ENCODE measurements at places on chromosomes 7 and 10. TPM values are rescaled to one million over a fixed set of nuclear protein-coding genes. Genes with fewer than 3 reads are reported as not detected.
A peak's percentile ranks its signal among the peaks of the same experiment; 100 is the strongest.

CYP3A5 gene
- total RNA-seq, result not detected

PIP gene
- total RNA-seq, result not detected

GIMAP8 gene
- total RNA-seq, result not detected

GNAI1 gene
- total RNA-seq, result 29.5 TPM

SOSTDC1 gene
- total RNA-seq, result 0.55 TPM

EPHA1 gene
- 133 TPM for total RNA-seq

DNA sequence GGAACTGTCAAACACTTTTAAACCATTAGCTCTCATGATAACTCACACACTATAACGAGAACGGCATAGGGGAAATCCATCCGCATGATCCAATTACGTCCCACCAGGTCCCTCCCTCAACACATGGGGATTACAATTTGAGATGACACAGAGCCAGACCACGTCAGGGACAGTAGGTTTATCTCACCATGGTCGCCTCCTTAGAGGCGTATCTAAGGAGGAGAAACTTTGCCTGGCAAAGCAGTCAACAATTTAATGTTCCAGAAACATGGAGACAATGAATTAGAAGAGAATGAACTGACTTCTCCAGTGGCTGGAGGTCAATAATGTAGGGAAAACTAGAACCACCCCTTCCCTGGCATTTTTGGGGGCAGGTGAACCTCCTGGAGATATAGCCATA is 488.4 kb upstream of the AUTS2 start:
- peaks cover 19% of the 10 kb centered on the region for H3K4me1 ChIP-seq
- H3K27ac ChIP-seq, result no peak overlapping the region
- DNase-seq, result no peak
- no peaks in the 10 kb centered on the region for H3K36me3 ChIP-seq

DNA sequence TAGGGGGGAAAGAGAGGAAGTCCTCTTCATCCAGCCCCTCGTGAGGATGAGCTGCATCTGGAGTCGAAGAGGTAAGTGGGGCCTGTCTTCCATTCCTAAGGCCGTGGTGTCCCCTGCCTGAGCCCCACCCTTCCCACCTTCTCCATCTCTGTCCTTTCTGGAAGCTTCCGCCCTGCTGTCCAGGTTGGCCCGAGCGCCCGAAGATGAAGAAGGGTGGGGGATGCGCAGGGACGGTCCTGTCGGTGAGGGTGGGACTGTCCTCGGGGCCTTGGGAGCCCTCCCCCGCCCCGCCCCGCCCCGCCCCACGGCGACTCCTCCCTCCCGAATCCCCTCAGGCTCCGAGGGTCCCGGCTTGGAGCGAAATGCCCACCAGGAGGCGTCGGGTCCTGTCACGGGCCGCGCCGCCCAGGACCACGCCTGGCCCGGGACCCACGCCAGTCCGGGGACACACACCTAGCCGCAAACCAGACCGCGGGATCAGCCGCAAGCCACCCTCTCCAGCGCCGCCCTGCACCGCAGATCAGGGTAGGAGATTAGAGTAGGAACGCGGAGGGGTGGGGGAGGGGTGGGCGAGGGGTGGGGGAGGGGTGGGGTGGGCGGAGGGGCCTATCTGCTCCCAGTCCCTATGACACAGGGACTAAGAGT is 15.3 kb downstream of the GPRIN2 start:
- no peaks in the 10 kb centered on the region for H3K36me3 ChIP-seq
- DNase-seq, result no peak
- no peak overlapping the region for H3K27ac ChIP-seq
- H3K4me1 ChIP-seq, result peaks cover 16% of the 10 kb centered on the region
- H3K27me3 ChIP-seq, result peaks cover 6% of the 10 kb centered on the region

DNA sequence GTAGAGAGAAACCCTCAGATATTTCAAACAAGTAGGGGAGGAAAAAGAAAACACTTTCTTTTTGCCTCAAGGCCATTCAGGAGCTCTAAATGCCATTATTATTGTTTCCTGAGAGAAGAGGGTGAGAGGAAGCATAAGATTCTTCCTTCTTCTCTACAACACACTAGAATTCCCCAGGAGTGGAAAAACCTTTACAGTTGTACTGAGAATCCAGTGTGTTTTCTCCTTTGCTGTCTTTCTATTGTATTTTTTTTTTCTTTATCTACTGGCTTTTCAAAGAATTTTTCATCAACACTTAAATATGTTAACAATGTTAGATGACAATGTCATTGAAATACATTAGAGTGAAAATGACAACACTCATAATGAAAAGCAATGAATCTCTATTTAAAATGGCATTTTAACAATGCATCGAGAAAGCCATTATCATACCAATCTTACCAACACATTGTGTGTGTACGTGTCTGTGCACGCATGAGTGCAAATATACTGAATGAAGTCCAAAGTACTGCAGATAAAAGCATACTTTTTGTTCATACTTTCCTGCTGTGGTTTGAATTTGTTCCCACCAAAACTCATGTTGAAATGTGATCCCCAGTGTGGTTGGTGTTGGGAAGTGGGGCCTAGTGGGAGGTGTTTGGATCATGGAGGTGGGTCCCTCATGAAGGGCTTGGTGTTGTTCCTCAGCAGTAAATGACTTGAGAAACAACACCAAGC is 24.2 kb upstream of the MACC1 start:
- H3K4me1 ChIP-seq, result no peaks in the 10 kb centered on the region
- no peak overlapping the region for H3K27ac ChIP-seq
- no peak overlapping the region for H3K4me3 ChIP-seq
- no peak for DNase-seq

DNA sequence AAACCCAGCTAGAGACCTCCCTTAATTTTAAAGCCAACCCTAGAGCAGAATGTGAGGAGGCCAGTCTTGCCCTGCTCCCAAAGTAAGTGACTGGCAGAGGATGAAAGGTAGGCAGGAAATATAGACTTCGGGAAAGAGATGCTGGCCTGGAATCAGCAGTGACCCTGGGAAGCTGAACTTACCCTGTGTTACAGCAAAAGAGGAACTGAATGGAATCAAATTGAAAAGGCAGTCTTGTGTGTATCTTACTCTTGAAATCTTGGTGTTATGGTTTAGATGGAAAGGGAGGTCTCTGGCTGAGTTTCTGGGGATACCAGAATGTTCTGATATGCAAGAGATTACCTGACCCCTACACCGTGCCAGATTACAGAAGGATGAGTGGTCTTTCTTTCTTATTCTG is 7.9 kb upstream of the CFAP43 start:
- no peak for DNase-seq
- no peaks in the 10 kb centered on the region for H3K4me1 ChIP-seq
- H3K4me3 ChIP-seq, result no peak overlapping the region
- no peaks in the 10 kb centered on the region for H3K36me3 ChIP-seq

DNA sequence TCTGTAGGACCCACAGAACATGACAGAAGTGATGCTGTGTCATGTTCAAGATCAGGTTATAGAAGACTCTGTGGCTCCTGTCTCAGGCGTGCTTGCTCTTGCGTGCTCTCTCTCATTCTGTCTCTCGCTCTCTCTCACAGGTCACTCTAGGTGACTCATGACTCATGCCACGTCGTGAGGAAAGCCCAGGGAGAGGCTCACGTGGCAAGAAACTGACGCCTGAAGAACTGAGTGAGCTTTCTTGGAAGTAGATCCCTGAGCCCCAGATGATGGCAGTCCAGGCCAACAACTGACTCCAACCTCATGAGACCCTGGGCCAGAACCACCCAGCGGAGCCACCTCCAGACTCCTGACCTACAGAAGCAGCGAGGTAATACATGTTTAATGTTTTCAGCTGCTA is 103.3 kb downstream of the DNMBP start:
- DNase-seq, result no peak
- no peaks in the 10 kb centered on the region for H3K27me3 ChIP-seq
- H3K36me3 ChIP-seq, result peaks cover 47% of the 10 kb centered on the region
- H3K27ac ChIP-seq, result no peak overlapping the region
- no peaks in the 10 kb centered on the region for H3K4me1 ChIP-seq

DNA sequence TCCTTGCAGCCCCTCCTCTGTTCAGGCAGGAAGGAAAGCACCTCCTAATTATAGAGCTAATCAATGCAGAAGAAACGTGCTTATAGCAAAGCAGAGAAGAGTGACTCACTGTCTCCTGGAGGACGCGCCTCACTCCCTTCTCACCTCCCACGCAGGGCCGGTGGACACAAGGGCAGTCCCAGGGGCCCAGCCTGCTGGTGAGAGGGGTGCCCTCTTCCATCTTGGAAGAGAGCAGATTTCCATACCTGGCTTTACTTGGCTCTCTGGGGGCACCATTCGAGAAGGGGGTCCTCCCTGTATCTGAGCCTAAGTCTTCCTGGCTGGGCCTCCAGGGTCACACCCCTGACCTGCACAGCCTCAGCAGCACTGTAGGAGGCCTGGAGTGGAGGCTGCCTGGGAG is 55.8 kb downstream of the RASGEF1A start:
- H3K36me3 ChIP-seq, result no peaks in the 10 kb centered on the region
- no peak for DNase-seq

DNA sequence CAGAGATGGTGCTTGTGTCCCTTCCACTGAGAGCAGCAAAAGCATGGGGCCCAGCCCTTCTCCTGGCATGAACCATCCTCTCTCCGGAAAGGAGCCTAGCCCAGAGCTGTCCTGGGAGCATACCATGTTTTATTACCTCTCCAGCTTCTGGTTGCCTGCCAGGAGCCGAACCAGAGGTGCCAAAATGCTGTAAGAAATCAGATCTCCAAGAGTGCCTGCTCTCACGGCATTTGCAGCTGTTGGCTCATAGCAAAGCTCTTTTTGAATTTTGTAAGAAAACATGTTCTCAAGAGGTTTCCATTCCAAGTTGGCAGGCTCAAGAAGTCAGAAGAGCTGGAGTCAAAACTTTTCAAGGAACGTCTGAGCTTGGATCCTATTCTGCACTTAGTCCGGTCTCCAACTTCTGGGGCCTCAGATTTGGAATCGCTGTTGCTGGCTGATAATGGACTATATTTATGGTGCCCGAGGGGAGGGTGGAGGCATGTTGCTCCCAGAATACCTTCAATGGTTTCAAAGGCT is 211.7 kb upstream of the MKI67 start:
- no peaks in the 10 kb centered on the region for H3K4me1 ChIP-seq
- DNase-seq, result no peak
- H3K4me3 ChIP-seq, result no peak overlapping the region
- H3K27ac ChIP-seq, result no peak overlapping the region
- H3K36me3 ChIP-seq, result no peaks in the 10 kb centered on the region

GRCh38 chr7:107442678-107443077 is 27.2 kb upstream of the GPR22 start:
- no peak overlapping the region for H3K27ac ChIP-seq
- no peaks in the 10 kb centered on the region for H3K36me3 ChIP-seq
- H3K27me3 ChIP-seq, result no peaks in the 10 kb centered on the region
- no peak for DNase-seq
- H3K4me1 ChIP-seq, result no peaks in the 10 kb centered on the region

- peaks cover 30% of the 10 kb centered on the region for H3K27me3 ChIP-seq
- H3K4me3 ChIP-seq, result peak overlapping the region; percentile 71
- H3K36me3 ChIP-seq, result no peaks in the 10 kb centered on the region
- no peak overlapping the region for H3K27ac ChIP-seq
- H3K4me1 ChIP-seq, result peaks cover 18% of the 10 kb centered on the region
- no peak for DNase-seq
These were observed 425 bp downstream of the TLL2 start for GRCh38 chr10:96513305-96513697.

- no peak overlapping the region for H3K4me3 ChIP-seq
- H3K27ac ChIP-seq, result no peak overlapping the region
These were observed 62.3 kb downstream of the ARL4A start for GRCh38 chr7:12749746-12750145.

GRCh38 chr10:74977913-74978847 is 133.3 kb upstream of the SAMD8 start:
- no peaks in the 10 kb centered on the region for H3K4me1 ChIP-seq
- no peaks in the 10 kb centered on the region for H3K36me3 ChIP-seq
- H3K27ac ChIP-seq, result no peak overlapping the region
- H3K4me3 ChIP-seq, result no peak overlapping the region
- no peak for DNase-seq

DNA sequence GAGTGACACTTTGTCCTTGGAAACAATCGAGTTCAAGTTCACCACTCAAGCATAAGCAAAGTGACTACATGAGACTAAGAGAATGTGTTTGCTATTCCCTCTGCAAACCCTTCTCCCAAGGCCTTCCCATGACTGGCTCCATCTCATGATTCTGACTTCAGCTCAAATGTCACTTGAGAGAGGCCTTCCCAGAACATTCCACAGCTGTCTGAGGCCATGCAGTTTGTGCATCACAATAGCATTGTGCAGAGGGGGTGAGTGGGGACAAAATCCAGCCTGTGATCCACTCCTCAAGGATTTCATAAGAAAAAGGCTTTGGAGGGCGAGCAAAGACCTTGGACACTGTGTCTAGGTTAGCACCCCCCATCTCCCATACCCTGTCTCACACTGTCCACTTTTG is 6.9 kb upstream of the LRMDA start:
- H3K36me3 ChIP-seq, result no peaks in the 10 kb centered on the region
- peaks cover 50% of the 10 kb centered on the region for H3K27me3 ChIP-seq
- DNase-seq, result no peak
- H3K4me1 ChIP-seq, result no peaks in the 10 kb centered on the region

GRCh38 chr7:20298486-20298901 is 32.2 kb upstream of the ITGB8 start:
- no peaks in the 10 kb centered on the region for H3K27me3 ChIP-seq
- DNase-seq, result no peak
- no peaks in the 10 kb centered on the region for H3K4me1 ChIP-seq
- no peak overlapping the region for H3K4me3 ChIP-seq

- H3K4me3 ChIP-seq, result peak overlapping the region; percentile 46
- DNase-seq, result no peak
- no peak overlapping the region for H3K27ac ChIP-seq
- no peaks in the 10 kb centered on the region for H3K36me3 ChIP-seq
- peaks cover 96% of the 10 kb centered on the region for H3K27me3 ChIP-seq
These were observed 8.7 kb upstream of the HOXA2 start for GRCh38 chr7:27111042-27111750.
